ENCODE measurements at places on chromosomes 7 and 10.

DNA sequence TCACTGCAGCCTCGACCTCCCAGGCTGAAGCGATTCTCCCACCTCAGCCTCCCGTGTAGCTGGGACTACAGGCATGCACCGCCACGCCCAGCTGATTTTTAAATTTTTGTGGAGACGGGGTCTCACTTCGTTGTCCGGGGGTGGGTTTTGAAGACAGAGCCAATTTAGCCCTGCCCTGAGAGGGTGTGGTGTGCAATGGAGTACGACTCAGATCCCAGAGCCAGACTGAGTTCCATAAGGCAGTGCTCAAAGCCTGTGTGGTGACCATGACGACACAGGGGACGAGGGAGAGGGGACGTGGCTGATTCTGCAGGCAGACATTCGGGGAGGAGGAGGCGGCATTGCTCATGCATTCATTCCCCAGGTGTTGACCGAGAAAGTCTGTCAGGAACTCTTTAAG lies 72.1 kb downstream of the ZMIZ1 start:
- ATAC-seq: no peak

- no peak for ATAC-seq
Observed at GRCh38 chr10:61751599-61751998, 88.9 kb downstream of the CABCOCO1 start.

DNA sequence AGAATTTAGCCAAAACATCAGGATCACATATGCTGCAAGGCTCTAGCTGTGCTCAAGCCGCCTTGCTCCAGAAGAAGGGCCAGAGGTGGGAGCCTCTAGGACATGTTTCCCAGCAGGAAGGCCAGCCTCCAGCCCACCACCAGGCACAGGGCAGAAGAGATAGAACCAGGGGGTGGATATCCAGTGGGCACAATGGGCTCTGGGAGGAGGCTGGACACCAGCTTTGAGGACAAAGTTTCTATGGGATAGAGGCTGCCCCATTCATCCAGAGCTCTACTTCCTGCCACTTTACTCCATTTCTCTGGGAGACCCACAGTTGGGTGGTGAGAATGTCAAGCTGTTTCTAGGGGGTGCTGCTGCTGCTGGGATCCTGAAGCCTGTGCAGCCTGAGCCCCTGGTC lies 77.1 kb downstream of the ARHGAP22 start:
- ATAC-seq: no peak

DNA sequence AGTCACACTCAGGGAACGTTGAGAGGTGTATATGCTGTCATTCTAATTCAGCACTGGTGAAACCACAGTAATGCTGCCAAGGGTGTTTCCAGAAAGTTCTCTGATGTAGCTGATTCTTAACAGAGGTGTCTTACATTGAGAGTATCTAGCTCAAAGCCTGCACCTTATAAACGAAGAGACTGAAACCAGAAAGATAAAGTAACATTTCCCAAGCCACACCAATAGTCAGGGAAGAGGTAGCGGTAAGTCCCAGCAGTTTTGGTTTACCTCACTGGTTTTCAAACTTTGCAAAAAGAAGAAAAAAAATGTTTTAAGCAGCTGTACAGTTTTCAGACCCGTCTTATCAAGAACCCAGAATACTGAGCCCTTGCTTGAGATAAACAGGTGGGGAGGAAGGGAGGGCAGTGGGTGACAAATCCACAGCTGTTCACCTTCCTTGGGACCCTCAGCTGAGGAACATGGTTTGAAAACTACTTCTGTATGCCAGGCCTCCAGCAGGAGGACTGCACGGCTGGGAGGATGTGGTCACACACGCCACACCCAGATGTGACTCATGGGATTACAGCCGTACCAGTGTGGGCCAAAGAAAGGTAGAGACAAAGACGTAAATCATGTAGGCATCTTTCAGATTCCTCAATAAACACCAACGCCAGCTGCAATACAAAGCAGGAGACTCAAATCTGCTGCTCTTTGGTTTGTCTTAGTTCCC lies 63.9 kb upstream of the GSDME start:
- peak; percentile 84 for ATAC-seq

DNA sequence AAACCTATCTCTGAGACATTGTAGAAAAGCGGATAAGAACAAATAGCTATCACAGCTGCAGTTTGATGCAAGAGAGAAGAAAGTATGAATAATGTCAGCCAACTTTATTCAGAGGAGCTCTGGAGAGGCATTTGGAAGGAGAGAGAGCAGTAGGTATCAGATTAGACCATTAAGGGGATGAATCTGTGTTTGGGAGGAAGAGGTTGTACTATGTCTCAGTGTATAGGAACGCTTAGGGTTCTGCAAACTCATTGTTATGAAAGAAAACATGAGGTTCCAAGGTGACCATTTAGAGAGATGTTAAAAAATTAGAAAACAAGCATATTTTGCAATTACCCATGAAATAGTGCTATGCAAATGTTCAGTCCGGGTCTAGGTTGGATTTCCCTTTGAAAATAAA lies 207.5 kb upstream of the GNAI1 start:
- ATAC-seq: no peak

DNA sequence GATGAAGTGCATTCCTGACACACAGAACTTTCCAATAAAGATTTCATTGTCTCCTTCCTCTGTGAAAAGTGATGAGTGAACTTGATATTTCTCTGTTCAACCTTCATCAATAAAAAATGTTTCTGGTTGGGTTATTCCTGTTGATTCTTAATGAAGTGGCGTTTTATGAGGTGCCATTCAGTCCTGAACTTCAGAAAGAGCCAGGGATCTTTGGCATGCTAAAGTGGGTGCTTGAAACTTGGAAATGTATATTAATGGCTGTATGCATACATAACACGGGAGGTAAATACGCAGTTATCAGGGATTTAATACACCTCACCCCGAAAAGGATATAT lies 151.6 kb downstream of the ACTR3B start:
- no peak for ATAC-seq

DNA sequence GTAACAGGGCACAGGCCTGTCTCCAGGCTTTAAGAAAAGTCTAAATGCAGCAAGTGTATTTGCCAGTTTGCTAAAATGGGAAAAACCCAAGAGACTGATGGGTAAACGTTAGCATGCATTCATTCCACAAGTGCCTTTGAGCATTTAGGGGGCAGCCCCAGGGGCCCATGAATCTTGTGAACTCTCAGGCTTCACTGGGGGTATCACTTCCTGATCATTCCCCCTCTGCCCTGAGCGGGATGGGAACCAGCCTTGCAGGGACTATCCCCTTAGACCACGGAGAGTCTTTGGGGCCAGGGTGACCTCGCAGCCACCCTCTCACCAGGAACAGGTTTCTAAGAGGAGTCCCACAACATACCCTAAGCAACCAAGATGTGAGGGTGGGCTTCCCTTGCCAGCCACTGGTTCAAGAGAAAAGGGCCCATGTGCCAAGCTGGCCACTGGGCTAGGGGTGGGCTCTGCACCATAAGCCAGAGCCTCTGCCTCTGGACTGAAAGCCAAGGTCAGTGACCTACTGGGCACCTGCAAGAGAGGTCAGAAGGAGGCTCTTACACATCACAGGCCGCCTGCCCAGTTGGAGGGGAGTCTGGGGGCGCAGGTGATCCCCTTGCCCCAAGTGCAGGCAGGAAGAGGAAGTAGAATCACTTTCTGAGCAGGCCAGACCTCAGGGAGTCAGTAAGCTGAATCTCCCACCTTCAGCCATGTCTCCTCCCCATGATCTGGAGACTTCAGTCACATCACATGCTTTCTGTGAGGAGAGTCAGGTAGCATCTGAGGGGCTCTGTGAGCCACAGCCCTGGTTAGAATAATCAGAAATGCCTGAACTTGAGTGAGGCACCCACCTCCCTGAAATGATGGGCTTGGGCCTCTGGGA lies 75.0 kb downstream of the C10orf105 start:
- no peak for ATAC-seq

All from motor neuron (in vitro differentiated cells).